CD4-positive, alpha-beta T cell treated with Interleukin-6 for 4 hours (primary cell): ENCODE measurements at places on chromosomes 3 and 15.
A peak's percentile ranks its signal among the peaks of the same experiment; 100 is the strongest.

- peak; percentile 6 for DNase-seq
These were observed 19.2 kb upstream of the CPOX start for GRCh38 chr3:98612587-98612986.

GRCh38 chr3:13783476-13783875 lies 96.4 kb downstream of the WNT7A start:
- no peak for DNase-seq

GRCh38 chr15:71893691-71894090 lies 83.3 kb downstream of the NR2E3 start:
- DNase-seq, result no peak

DNA sequence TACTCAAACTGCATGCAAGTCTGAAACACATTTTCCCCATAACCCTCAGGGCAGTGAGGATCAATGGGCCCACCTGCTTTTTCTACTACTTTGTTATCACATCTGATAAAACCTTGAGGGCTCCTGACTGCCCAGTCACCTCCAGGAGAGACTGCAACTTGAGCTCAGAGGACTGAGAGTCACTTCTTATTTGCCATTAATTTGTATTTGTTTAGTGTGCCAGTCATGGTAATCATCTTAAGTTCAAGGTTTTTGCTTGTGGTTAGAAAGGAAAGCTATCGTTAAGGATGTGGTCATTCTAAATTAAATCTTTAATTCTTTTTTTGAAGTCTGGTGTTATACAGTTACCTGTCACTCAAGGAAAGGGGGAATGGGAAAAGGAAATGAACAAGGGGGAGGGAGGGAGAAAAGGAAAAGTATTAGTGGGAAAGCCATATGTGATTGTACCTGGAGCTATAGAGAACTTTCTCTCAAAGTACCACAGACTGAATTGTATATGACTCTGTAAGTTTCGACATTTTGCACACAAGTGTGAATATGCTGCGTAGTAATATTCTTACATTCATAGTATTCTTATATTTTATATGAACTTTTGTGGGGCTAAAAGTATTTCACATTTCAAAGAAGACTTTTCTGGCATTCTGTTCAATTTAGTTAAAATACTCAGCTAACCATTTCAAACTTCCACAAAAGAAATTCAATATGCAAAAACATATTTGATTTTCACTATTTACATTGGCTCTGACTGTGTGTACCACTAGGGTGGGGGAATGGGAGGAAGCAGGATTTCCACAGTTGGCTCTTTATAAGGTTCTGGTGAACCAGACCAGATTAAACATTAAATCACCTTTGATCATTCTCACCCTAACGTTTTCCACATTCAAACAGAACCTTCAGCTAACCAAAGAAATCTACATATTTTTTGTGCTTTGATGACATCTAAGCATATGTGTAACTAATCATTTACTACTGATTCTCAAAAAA lies 166.5 kb upstream of the ATP11B start:
- DNase-seq, result no peak

DNA sequence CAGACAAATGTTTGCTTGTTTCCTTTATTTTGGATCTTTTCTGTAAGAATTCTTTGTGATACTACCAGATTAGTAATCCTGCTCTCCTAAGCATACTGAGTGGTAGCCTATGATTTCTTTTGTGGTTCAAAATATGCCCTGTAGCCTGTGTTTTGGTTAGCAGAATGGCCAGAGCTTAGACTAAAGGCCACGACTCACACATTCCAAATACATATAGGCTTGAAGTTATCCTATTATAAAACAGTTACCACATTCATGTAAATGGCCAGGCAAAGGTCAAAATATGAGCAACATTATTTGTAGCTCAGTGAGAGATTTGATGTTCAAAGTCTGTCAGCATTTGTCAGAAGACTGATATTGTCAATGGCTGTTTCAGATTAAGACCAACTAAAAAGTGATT lies 84.5 kb downstream of the MITF start:
- no peak for DNase-seq

GRCh38 chr3:141124715-141125114 lies 73.6 kb downstream of the SPSB4 start:
- DNase-seq, result no peak

GRCh38 chr3:157786211-157786610 lies 283.0 kb upstream of the VEPH1 start:
- no peak for DNase-seq

DNA sequence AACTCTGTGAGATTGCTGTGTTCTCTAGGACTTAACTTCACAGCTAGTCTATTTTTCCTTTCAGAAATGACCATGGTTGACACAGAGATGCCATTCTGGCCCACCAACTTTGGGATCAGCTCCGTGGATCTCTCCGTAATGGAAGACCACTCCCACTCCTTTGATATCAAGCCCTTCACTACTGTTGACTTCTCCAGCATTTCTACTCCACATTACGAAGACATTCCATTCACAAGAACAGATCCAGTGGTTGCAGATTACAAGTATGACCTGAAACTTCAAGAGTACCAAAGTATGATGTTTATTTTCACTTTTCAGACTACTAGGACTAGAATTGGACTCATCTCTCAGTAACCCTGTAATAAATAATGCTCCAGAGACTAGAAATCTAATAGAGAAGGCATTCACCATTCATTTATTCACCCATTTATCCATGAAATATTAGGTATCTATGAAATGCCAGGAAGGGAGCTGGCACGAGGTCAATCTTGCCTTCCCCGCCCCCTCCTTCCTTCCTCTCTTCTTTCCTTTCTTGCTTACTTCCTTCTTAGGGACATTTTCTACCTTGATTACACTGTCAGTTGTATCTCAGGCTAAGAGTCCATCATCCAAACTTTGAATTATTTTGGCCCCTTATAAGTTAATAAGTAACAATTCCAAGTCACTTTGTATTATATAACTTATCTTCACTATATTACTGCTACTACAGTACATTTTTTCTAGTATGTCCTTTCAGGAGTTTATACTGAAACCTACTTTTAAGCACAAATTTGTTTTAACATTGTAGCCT lies 91.0 kb downstream of the PPARG start:
- no peak for DNase-seq

DNA sequence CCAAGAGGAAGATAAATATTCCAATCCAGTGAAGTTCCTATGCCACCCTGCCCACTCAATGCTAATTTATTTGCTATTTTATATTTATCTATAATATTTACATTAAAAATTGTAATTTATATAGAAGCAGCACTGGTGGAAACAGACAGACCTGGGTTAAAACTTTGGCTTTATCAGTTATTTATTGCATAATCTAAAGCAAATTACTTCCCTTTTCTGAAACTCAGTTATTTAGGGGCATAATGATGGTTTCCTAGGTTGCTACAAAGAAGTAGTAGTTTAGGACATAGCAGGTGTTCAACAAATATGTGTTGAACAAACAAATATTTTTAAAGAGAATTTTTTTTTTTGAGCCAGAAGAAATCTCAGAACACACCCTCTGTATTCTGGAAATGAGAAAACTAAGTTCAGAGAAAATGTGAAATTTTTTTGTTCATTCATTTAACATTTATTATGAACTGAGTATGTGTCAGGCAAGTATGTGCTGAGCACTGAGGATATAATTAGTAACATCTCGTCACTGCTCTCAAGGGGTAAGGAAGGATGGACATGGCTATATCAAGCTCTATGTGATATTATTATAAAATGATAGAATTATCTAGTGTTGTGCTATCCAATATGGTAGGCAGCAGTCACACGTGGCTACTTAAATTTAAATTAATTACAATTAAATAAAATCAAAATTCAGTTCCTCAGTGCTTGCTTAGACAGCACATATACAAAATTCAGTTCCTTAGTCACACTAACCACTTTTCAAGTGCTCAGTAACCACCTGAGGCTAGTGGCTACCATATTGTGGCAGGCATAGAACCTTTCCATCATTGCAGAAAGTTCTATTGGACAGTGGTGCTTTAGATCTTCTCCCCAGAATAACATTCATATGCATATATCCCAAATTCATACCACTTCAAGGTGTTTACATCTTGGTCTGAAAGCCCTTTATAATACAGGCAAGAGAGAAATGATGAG lies 7.0 kb upstream of the UBE2Q2 start:
- DNase-seq, result no peak

DNA sequence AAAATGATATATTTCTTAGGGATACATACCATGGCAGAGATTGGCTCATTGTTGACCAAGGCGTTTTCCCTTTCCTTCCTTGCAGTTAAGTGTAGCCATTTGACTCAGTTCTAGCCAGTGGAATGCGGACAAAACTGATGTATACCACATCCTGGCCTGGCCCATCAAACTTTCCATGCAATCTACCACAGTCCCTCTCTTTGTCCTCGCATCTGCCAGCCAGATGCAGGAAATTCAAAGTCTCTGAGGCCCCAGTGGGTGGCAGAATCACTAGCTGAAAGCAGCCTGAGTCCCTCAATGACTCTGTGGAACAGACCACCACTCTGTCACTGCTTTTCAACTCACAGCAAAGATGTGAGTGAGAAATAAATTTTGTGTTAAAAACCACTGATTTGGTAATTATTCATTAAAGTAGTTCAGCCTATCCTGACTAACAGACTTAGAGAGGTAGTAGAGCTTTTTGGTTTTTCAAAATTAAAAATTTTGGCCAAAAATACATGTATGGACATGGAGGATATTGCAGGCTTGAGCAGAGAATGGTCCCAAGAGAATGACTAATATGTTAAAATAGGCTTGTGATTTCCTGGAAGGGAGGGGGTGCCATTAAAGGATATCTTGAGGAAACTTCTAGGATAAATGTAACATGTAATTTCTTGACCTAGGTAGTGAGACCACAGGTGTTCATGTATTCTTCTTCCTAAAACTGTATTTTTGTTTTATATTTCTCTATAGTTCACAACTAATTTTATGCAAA lies 10.9 kb downstream of the LRRFIP2 start:
- DNase-seq, result no peak

DNA sequence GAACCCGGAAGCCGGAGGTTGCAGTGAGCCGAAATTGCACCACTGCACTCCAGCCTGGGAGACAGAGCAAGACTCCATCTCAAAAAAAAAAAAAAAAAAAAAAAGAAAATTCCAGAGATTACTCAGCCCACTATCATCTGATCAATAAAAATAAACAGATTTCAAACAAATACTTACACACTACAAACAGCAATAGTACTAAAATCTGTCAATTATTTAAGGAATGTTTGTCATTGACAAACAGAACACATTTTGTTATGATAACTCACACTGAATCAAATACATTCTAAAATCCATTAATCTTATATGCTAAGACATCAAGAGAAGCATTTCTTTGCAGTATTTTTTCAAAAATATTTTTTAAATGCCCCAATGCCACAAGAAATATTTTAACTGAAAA lies 7.6 kb downstream of the MYO9A start:
- DNase-seq, result no peak

DNA sequence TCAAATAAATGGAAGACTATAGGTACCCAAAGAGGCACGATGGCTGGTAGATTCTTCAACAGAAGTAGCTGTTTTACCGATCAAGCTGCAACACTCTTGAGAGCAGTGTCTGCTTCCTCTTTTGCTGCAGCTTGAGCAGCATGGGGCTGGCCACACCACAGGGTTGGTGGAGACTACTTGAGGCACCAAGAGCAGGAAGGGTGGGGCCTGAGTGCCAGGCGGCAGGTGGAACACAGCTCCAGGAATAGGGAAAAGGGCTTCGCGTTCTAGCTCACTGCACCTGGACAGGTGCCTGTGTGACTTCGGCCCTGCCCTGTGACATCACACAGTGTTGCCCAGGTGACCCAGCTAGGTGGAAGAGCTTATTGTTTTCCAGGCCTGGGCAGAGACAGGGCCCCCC lies at the start of gene CCDC33:
TSS of gene CCDC33 (plus strand) at position 365 of the 400 bp plus-strand sequence. CDS start 394 bp downstream, outside the sequence.
- DNase-seq, result no peak

- no peak for DNase-seq
These were observed 148.1 kb downstream of the ANO10 start for GRCh38 chr3:43473737-43474136.

- no peak for DNase-seq
These were observed 17.4 kb upstream of the ST3GAL6 start for GRCh38 chr3:98745718-98746117.

GRCh38 chr3:138456961-138457862 lies 22.8 kb downstream of the ESYT3 start:
- DNase-seq, result no peak

- no peak for DNase-seq
These were observed 324.4 kb upstream of the CFAP20DC start for GRCh38 chr3:59374091-59374817.

DNA sequence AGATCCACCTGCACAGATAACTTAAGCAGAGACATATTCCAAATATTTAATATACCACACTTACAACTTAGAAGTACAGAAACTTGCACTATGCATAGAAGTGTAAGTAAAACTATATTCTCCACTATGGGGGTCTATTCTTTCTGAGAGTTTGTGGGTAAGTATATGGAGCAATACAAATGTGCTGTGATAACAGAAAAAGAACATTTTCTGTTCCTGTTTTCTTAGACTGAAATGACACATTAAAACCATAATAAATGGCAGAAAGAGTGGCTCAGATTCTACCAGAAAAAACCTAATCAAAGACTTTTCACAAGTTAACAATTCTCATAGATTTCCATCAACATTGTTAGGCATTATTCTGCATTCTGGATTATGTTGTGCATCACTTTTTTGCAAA lies 96.6 kb upstream of the WNT7A start:
- no peak for DNase-seq

DNA sequence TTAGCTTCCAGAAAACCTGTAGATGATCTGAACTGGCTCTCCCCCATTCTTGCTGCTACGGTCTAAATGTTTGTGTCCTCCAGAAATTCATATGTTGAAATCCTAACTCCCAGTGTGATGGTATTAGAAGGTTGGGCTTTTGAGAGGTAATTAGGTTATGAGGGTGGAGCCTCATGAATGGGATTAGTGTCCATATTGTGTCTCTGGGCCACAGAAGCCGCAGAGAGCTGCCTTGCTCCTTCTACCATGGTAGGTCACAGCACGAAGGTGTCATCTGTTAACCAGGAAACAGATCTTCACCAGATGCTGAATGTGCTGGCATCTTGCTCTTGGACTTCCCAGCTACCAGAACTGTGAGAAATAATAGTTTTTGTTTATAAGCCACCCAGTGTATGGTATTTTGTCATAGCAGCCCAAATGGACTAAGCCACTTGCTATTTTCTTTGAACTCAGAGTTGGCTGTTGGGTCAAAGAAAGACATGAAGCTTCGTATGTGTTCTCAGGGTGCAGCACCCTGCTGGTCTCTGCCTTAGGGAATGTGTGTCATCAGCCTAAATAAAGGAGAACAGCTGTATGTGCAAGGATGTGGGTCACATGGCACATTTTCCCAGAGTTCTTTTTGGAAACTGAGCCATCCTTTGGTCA lies 317.5 kb upstream of the SLCO3A1 start:
- DNase-seq, result no peak

- no peak for DNase-seq
These were observed 2.0 kb downstream of the DVL3 start for GRCh38 chr3:184157206-184157605.

- DNase-seq, result no peak
These were observed 53.9 kb downstream of the RLBP1 start for GRCh38 chr15:89167267-89168176.

- DNase-seq, result no peak
These were observed 712.3 kb upstream of the LMCD1 start for GRCh38 chr3:7789324-7789723.

DNA sequence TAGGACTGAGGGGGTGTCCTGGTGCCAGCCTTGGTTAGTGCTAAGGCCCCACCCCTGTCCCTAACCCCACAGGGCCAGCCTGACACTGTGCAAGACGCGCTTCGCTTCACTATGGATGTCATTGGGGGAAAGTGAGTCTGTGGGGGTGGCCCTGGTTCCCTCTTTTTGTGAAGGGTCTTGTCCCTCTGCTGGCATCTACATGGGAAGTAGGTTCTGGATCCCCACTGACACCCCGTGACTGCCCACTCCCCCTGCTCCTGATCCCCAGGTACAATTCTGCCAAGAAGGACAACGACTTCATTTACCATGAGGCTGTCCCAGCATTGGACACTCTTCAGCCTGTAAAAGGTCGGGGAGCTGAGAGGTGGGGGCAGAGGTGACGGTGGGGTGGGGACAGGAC lies 26.4 kb downstream of the PTPN23 start:
- no peak for DNase-seq
